ENCODE measurements at places on chromosomes 2 and 18. TPM values are rescaled to one million over a fixed set of nuclear protein-coding genes. Genes with fewer than 3 reads are reported as not detected.

- no peak for DNase-seq
Observed at GRCh38 chr2:240338274-240338673, 97.2 kb upstream of the GPC1 start.

DNA sequence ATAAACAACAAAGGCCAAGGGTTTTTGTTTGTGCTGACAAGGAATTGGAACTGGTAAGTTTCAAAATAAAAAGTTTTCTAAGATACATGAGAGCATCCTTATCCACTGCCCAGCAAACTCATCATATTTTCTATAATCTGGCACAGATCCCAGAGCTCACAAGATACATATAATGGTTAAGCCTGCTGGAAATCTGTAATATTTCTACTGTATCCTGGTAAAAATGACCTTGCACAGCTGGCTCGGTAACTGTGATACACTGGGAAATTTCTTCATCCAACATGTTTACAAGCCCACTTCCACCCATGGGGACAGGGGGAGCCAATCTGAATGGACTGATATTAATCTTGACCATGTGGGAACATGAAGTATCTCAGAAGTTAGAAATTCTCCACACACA is 425.4 kb upstream of the MMADHC start:
- DNase-seq, result no peak

- DNase-seq, result no peak
Observed at GRCh38 chr2:110925479-110925878, 193.1 kb downstream of the ACOXL start.

GRCh38 chr18:3015851-3016250 is 2.9 kb upstream of the LPIN2 start:
- no peak for DNase-seq

The ZNF638 gene
- 185 TPM for total RNA-seq

- no peak for DNase-seq
Observed at GRCh38 chr2:3636586-3637310, 21.3 kb upstream of the ALLC start.

The UBR3 gene
- total RNA-seq, result 30.2 TPM

- no peak for DNase-seq
Observed at GRCh38 chr2:43139996-43140621, 86.3 kb downstream of the ZFP36L2 start.

The CPLX4 gene
- total RNA-seq, result not detected
